ENCODE measurements at places on chromosomes 12 and 14. TPM values are rescaled to one million over a fixed set of nuclear protein-coding genes. Genes with fewer than 3 reads are reported as not detected.

Gene FAM90A1
- polyA plus RNA-seq = 0.13 TPM

GRCh38 chr12:52081263-52081733 is 1.8 kb downstream of the SMIM41 start:
- H3K27me3 ChIP-seq = no peaks in the 10 kb centered on the region
- no peak overlapping the region for H3K27ac ChIP-seq
- H3K4me3 ChIP-seq = no peak overlapping the region
- no peak for DNase-seq
- peaks cover 5% of the 10 kb centered on the region for H3K4me1 ChIP-seq

DNA sequence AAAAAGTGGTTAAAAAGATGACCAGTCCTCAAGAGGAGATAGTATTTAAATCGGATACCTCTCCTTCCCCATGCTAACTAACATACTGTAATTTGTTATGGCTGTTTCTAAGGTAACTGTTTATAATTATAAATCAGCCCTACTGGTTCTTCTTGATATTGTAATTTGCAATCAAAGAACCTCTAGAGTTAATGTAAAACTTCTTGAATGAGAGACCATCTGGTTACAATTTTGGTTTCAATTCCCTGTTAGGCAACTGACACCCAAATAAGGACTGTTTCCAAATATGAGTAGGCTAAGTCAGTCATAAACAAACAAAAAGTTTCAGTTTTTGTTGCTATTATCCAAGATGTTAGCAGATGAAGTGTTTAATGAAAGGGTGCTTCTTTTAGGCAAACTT is 120.2 kb upstream of the DNM1L start:
- no peak overlapping the region for H3K27ac ChIP-seq
- no peak for DNase-seq
- no peaks in the 10 kb centered on the region for H3K27me3 ChIP-seq
- no peaks in the 10 kb centered on the region for H3K4me1 ChIP-seq

DNA sequence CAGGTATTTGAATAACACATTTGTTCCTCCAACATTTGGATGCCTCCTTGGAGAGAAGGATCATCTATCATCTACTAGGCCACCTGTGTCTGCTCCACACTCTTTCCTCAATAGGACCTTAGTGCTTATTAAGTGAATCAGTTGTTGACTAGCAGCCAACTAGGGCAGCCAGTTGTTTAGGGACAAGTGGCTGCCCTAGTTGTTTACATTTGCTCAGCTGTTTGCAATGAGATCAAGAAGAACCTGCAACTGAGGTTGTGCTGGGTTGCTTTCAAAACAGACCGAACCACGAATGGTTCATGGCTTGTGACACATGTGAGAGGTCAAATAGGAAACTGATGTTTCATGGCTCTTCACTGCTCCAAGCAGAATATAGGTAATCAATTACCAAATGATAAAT is 53.8 kb downstream of the TMCC3 start:
- DNase-seq = no peak
- no peak overlapping the region for H3K4me3 ChIP-seq
- H3K36me3 ChIP-seq = no peaks in the 10 kb centered on the region
- H3K27me3 ChIP-seq = no peaks in the 10 kb centered on the region

DNA sequence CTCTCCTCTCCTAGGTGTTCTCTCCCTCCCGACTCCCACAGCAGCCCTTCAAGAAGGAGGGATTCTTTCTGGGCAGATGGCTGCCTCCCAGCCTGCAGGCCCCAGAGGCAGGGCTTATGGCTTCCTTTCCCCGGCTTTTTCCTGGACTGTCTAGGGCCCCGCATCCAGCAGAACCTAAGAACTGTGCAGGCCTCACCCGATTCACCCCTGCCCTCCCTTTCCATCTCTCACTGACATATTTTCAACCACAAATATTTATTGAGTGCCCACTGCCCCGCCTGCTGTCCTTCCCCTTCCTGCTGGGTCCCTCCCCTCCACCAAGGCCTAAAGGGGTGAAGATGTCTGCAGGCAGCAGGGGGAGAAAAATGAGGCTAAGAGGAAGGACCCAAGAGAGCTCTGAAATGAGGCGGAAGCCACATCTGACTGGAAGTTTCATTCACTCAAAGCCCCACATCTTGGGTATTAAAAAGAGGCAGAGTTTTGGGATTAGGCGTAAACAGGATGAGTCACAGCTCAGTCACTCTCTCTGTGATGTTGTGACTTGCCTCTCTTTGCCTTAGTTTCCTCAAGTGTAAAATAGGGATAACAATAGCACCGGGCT is 2.9 kb downstream of the SCNN1A start:
- peaks cover 36% of the 10 kb centered on the region for H3K4me1 ChIP-seq
- H3K27ac ChIP-seq = peak overlapping the region; percentile 54
- H3K36me3 ChIP-seq = no peaks in the 10 kb centered on the region
- peak; percentile 58 for DNase-seq

DNA sequence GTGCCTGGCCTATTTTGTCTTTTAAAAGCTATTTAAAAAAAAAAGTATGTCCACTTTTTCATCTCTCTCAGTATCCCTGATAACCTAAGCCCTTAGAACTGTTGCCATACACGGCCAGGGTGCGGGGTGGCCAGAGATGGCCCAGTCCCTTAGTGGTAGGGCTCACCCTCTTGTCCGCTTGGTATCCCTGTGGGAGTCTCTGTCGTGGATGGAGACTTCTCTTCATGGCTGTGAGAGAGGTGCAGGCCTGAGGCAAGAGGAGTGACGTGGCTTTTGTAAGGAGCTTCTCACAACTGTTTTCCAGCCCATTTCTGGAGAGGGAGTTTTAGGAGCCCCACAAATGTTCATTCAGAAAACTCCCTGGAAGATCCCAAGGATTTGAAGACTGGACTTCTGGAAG is 26.8 kb downstream of the XRCC3 start:
- no peak for DNase-seq
- no peaks in the 10 kb centered on the region for H3K4me1 ChIP-seq
- H3K27me3 ChIP-seq = no peaks in the 10 kb centered on the region
- H3K36me3 ChIP-seq = peaks cover 28% of the 10 kb centered on the region

GRCh38 chr14:68927956-68928675 is 51.0 kb downstream of the ACTN1 start:
- H3K27ac ChIP-seq = no peak overlapping the region
- H3K36me3 ChIP-seq = peaks cover 3% of the 10 kb centered on the region

DNA sequence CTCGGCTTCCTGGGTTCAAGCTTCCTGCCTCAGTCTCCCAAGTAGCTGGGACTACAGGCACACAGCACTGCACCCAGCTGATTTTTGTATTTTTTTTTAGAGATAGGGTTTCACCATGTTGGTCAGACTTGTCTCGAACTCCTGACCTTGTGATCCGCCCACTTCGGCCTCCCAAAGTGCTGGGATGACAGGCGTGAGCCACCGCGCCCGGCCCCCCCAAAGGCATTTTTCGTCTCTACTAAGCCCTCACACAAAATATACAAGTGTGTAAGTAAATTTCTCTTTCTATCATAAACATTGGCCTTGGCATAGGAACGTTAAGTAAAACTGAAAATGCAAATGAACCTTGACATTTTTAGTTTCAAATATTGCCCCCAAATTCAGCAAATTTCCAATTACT is 2.1 kb downstream of the ACAD10 start:
- no peak overlapping the region for H3K4me3 ChIP-seq
- DNase-seq = no peak
- H3K27me3 ChIP-seq = no peaks in the 10 kb centered on the region
- H3K4me1 ChIP-seq = peaks cover 19% of the 10 kb centered on the region
- no peak overlapping the region for H3K27ac ChIP-seq
- H3K36me3 ChIP-seq = peaks cover under 1% of the 10 kb centered on the region

DNA sequence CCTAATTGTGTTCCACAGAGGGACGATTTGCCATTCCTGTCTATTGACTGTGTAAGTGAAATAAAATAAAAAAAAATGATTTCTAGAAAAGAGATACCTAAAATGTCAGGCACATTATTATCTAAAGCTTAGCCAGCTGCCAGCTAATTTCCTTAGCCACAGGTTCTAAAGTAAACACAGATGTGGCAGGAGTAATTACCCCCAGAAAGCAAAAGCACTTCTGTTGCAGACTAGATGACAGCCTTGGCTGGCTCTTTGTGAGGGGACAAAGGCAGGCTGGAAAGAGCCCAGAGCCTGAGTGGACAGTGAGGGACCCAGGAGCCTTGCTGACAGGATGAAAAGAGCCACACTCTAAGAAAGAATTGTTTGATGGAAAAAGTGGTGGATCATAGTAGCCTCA is 418.1 kb downstream of the LRIG3 start:
- H3K4me1 ChIP-seq = peaks cover 10% of the 10 kb centered on the region
- no peak overlapping the region for H3K27ac ChIP-seq
- no peaks in the 10 kb centered on the region for H3K36me3 ChIP-seq
- peak; percentile 38 for DNase-seq
